ENCODE measurements at places on chromosomes 3 and 15.
A peak's percentile ranks its signal among the peaks of the same experiment; 100 is the strongest.

GRCh38 chr15:26066896-26067295 is 203.8 kb upstream of the ATP10A start:
- no peak for DNase-seq

GRCh38 chr3:88433568-88433967 is 283.8 kb downstream of the C3orf38 start:
- DNase-seq, result peak; percentile 18

GRCh38 chr15:59873644-59874272 is 130.4 kb upstream of the FOXB1 start:
- no peak for DNase-seq

DNA sequence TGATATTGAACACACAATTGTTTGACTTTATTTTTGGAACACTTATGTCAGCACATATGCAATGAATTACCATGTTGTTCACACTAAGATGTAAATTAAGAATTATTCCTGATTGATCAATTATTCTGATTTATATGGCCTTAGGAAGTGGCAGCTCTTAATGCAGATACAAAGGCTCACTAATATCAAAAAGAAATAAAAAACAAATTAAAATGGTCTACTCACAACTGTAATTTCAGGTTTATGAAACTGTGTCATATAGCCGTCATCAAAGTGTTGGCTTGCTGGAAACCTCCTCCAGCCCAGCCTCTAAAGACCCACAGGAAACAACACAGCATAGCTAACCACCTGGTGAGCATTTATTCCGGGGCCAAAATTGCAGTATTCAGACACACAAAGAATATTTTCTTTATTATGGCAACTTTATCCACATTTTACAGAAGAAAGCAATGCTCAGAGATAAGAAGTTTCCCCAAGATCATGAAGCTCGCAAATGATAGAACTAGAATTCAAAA is 33.4 kb downstream of the PDZRN3 start:
- DNase-seq, result no peak

GRCh38 chr3:159672728-159673688 is 315.6 kb upstream of the IL12A start:
- no peak for DNase-seq

DNA sequence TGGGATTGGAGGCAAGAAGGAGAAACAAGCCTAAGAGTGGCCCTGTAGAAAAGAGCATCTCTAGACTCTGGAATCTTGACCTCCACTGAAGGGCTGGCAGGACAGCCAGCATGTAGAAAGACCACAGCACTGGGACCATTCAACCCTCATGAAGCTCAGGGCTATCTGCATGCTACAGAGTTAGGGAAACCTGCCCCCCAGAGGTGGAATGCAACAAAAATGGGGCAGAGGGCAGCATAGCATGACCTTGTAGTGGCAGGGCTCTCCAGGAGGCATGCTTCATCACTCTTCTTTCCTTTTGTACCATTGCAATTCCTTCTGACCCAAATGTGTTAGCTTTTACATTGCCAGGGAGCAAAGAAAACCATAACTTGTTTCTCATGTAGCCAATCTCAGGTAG is 445.4 kb downstream of the EPHB1 start:
- DNase-seq, result no peak

GRCh38 chr3:125512135-125512920 is 7.7 kb downstream of the SNX4 start:
- DNase-seq, result no peak

DNA sequence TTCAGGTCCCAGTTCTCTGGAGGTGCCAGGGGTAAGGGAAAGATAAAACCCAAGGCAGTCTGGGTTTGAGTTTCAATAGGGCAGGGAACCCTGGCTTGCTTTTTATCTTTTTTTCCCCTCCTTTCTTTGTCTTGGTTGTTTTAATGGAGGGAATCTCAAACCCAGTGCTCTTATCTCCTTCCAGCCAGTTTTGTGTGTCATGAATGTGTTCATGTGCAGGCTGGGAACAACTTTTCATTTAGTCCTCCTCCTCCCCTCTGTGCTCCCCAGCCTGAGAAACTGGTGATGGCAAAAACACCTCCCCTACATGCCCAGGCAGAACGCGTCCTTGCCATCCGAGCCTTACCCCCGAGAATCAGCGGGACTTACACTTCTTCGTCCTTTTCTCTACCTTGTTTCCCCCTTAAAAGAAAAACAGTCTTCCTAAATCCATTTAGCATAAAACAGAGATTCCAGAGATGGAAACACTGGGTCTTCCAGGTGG is 10.9 kb downstream of the SEMA3G start:
- no peak for DNase-seq

- DNase-seq, result no peak
These were observed 318.6 kb downstream of the FGF12 start for GRCh38 chr3:192408647-192409200.

DNA sequence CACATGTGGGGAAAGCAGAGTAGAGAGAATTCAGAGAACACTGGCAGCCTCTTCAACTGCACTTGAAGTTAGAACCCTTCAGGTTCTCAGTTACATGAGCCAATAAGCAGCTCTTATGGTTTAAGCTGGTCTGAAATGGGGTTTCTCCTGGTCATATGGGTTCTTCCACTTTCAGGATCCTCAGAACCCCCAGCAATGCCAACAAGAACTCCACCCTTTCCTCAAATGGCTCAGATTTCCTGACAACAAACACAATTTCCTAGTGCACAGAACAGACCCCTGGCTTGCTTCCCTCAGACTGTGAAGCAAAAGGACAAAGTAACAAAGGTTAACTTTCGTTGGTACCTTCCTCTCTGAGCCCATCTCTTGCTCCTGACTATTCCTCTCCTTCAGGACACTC is 23.9 kb upstream of the FRMD4B start:
- DNase-seq, result no peak

DNA sequence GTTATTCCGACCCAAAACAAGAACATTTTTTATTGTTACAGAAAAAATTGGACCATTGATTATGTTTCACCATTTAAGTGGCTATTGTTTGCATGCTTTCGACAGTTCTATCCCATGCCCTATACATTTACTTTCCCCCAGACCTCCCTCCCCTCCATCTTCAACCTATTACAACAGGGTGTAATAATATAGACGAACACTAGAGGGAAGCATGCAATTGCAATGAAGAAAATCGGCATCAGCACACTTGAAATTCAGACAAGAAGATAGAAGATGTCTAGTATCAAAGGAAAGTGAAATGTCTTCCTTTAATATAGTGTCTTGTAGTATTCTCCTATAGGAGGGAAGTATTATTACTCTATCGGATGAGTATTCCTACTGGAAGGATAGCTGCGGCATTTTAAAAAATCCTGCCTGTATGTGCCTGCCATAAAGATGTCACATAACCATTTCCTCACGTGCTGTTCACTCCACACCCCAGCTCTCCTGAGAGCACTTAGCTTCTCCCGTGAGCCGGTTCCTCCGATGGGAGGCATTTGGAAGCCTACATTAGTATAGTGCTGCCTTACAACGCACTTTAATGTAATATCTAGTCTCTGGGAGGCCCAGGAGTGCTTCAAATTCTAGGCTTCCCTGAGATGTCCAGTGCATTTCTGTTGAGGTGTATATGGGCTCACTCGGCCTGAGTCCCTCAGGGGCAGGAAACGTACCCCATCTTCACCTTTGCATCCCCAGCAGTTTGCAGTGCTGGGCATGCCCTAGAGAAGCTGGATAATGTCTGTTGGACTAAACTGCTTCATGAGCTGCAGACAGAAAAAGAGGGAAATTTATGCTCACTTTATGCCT is 17.8 kb upstream of the ERICH6 start:
- no peak for DNase-seq

- no peak for DNase-seq
These were observed 18.4 kb upstream of the TIPARP start for GRCh38 chr3:156655819-156656550.

DNA sequence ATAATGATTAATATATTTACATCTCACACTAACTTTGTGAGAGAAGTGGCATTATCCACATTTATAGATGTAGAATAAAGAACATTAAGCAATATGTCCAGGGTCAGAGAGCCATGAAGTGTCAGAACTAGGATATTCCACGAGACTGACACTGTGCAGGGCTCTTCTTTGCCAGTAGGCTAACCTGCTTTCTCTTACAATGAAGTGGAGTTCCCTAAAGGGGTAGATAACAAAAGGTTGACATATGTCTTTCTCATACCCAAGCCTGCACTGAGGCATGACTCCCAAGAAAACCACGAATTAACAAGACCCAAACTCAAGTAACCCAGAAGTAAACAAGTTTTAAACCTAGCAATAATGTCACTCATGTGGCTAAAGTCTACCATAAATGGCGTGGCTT is 191.5 kb upstream of the SLC2A2 start:
- DNase-seq, result no peak

- DNase-seq, result peak; percentile 11
These were observed 26.1 kb upstream of the ZNF280D start for GRCh38 chr15:56759450-56759845.

DNA sequence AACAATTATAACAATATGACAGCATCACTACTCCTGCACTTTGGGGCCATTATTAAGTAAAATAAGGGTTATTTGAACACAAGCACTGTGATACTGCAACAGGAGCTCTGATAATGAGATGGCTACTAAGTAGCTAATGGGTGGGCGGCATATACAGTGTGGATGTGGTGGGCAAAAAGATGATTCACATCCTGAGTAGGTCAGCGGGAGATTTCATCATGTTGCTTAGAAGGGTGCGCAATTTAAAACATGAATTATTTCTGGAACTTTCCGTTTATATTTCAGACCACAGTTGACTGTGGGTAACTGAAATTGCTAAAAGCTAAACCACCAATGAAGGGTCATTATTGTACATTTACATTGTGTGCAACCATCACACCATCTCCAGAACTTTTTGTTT is 42.3 kb downstream of the FBXO22 start:
- no peak for DNase-seq

DNA sequence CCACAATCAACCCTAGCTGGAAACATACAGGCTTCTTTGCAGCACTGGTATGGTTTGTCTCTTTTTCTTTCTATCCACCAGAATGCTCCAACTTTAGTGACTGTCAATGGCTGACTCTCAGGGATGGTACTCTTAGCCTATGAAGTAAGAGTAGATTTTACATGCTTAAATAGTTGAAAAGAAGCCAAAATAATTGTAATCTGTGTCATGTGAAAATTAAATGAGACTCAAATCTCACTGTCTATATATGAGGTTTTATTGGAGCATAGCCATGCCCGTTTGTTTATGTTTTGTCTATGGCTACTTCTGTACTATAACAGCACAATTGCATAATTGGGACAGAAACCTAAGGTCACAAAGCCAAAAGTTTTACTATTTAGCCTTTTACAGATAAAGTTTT is 29.1 kb upstream of the PDZRN3 start:
- no peak for DNase-seq

- no peak for DNase-seq
These were observed 430.3 kb downstream of the NTRK3 start for GRCh38 chr15:87826119-87826747.

- no peak for DNase-seq
These were observed 154.8 kb upstream of the LRIG1 start for GRCh38 chr3:66655671-66656070.

GRCh38 chr3:114554731-114555130 is 260.9 kb downstream of the TIGIT start:
- DNase-seq, result no peak

GRCh38 chr3:100269410-100270214 is 8.8 kb downstream of the TBC1D23 start:
- DNase-seq, result no peak

GRCh38 chr3:196418601-196419000 is 13.6 kb downstream of the UBXN7 start:
- DNase-seq, result no peak

DNA sequence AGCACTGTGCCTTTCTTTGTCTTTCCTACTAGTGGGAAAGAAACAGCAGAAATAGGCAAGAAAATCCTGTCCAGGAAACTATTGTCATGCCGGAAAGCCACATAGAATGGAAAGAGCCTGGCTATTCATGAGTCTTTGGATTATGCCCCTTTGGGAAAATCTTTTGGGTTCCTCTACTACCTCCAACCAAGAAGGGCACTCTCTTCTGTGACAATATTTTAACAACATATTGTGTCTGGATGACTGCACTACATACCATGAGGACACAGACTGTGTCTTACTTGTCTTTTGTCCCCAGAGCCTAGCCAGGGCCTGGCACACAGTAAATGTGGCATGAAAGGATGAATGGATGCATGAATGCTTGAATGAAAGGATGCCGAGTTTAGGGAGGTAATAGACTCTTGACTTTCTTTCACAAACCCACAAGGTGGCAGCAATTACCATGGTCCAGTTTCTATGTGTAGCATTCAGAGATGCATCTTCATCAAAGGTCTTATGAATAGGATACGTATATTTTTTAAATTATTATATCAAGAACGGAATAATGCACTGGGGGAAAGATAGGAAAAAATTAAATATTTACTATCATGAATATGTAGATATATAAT is 30.3 kb downstream of the ARL14 start:
- peak; percentile 40 for DNase-seq

GRCh38 chr3:193029800-193030199 is 112.1 kb upstream of the MB21D2 start:
- no peak for DNase-seq

All from CD4-positive, alpha-beta T cell treated with Interleukin-4 for 1 hour (primary cell).